CD8-positive, alpha-beta memory T cell (primary cell): ENCODE measurements at places on chromosomes 7 and 10.

DNA sequence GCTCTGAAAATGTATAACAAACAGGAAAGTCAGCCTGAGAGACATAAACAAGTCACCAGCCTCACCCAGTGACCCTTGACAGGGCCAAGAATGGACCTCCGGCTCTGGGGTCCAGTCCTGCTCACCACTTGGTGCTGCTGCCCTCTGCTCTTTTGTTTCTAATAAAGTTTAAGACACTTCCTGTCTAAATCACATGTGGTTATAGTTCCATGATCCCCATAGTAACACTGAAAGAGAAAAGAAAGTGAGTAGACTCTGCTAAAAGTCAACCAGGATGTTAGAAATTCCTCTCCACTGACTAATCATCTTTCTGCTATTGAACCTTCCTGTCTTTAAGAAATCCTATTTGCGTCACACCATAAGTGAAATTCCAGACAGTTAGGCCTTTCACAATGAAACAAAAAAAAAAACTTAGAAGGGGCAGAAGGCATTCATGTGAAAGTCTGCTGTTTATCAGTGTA lies 179.2 kb upstream of the BET1 start:
- no peak for DNase-seq

GRCh38 chr10:25105262-25105661 lies 69.5 kb upstream of the GPR158 start:
- DNase-seq = no peak

DNA sequence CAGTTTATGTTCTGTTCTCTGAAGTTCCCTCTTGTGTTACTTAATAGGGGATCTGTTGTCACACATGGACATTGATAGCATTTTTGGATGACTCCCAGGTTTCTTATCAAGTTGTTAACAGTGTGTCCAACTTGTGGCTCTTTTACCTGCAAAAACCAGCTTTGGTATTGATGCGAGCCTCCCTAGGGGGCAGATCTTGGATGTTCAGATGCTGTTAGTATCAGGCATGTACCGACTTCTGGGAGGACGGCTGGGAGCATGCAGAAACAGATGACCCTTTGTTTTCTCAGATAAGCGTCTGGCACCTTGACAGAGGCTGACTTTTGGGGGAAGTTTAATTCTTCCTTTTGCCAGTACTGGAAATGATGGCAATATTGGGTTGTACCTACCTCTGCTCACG lies 2.2 kb downstream of the PLPP4 start:
- DNase-seq = no peak

DNA sequence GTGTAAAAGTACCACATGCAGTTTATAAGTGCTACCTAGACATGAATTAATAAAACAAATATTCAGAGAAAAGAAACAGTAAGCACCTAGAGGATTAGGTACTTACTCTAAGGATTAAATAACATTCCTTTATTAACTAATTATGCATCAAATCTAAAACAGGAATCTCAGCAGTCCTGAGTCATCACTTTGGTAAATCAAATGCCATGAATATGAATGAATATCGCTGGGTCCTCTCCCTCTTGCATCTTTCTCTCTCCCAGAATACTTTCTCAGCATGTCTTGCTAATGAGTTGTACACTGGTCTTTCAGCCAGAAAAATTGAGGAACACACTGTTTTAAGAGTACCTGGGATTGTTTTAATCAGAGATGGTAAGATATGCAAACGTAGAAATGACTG lies 225.5 kb upstream of the NFE2L3 start:
- no peak for DNase-seq

DNA sequence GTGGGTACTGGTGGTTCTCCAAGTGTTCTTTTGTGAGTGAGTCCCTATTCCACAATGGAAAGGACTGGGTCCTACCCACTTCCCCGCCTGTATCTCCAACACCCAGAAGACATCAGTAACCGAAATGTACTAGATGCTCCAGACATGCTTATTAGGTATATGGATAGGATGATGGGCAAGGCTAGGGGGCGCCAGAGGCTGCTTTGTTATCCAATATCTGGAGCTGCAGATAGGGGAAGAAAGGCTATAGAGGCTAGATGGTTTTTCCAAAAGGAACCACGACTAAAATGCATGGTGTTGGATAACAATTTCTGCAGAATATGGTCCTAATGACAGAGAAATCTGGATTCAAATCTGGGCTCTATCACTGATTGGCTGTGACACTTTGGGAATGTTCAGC lies 56.2 kb upstream of the TM9SF3 start:
- DNase-seq = peak; percentile 7

- no peak for DNase-seq
Measured at GRCh38 chr10:81031774-81032173, 494.1 kb downstream of the SH2D4B start.

DNA sequence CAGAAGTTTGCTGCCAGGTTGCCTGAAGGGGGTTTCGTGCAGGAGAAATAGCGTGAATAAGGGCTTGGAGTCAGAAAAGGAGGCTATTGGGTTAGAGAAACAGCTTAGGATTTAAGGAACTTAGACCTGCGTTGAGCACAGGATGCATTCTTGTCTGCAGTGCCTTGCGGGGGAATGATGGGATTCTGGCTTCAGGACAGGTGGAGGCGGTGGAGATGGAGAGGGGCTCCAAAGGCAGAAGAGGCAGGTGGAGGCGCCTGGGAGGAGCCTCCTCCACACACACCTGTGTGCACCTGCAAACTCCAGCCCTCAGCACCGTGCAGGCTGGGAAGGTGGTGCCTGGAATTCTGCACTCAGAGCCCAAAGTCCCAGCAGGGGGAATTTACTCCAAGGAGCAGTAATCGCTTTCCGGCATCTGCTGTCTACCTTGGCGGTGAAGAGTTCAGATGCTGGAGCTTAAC lies 1.8 kb downstream of the CLIP2 start:
- DNase-seq = no peak

GRCh38 chr7:157019718-157020451 lies 9.4 kb upstream of the MNX1 start:
- no peak for DNase-seq

DNA sequence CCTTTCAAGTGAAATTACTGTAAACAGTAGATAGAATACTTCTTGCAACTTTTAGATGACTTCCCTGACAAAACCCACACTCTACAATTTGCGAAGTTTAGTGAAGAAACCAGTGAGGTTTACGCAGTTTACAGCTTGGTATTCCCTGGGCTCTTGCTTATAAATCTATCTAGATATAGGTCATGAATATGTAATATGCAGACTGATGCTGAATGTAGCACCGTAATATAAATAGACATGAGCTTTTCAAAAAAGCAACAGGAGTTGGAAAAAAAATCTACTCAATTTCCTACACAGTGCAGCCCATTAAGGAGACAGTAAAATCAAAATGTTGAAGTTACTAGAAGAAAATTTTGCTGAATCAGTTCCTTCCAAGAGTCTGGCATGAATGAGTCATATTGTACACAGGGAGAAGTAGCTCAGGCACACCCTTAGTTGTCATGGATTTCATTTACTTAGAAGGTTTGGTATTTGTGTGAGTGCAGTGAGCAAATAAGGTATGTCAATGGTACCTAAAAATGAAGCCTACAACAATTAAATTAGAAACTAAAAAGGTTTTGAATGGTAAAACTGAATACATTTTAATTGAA lies 67.7 kb upstream of the NEUROD6 start:
- no peak for DNase-seq

DNA sequence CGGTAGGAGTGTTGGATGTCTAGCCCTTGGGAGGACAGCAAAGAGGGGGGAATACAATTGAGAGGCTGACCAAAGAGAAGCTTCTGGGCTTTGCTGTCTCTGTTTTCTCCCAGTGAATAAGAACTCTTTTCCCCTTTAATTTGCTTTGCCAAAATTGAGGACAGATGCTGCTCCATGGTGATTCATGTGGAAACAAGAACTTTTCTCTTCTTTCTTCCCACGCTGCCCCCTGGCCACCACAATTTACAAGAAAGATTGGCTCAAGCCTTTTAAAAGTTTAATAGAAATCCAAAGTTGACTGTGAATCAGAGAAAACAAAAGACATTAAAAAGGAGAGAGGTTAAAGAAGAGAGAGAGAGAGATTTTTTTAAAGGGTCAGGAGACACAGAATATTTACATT lies 49.0 kb downstream of the PRR15 start:
- no peak for DNase-seq

DNA sequence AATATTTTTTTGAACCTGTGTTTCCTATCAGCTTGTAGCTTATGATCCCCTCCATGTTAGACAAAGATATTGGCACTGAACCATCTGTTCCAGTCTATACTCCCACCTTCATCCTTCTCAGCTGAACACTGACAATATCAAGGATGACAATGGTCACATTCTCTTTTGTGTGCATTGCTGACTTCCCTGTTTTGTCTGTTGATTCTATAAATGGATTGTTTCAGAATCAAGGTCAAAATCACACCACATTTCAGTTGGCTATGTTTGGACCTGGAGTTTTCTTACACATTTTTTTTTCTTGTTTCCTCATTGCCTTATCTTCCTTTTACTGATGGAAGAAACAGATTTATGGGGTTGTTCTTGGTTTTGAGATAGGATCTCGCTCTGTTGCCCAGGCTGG lies 11.3 kb upstream of the SMURF1 start:
- no peak for DNase-seq

- peak; percentile 43 for DNase-seq
Measured at GRCh38 chr7:157474685-157475084, 137.9 kb downstream of the DNAJB6 start.

- DNase-seq = no peak
Measured at GRCh38 chr10:52357971-52358370, 43.9 kb downstream of the DKK1 start.

GRCh38 chr7:99422186-99422585 lies 13.4 kb downstream of the BUD31 start:
- DNase-seq = no peak
